ENCODE measurements at places on chromosomes 4 and X.

- no peak for DNase-seq
Observed at GRCh38 chrX:16039363-16039762, 84.0 kb upstream of the GRPR start.

GRCh38 chrX:117969328-117969727 lies 147.3 kb downstream of the KLHL13 start:
- no peak for DNase-seq

GRCh38 chr4:164287173-164287572 lies 466.8 kb upstream of the SMIM31 start:
- DNase-seq: no peak

DNA sequence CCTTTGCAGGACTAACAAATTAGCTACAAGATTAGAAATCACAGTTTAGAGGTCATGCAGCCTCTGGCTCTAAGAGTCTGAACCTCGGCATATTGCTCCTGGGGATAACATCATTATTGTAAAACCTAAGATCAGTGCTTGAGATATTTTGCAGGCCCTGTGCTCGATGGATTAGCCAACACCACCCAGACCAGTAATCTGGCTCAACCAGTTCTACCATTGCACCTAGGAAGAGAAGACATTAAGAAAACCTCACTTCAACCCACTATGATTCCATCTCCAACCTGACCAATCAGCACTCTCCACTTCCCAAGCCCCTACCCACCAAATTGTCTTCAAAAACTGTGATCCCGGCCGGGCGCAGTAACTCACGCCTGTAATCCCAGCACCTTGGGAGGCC lies 43.6 kb downstream of the WFS1 start:
- no peak for DNase-seq

- DNase-seq: no peak
Observed at GRCh38 chrX:31266203-31267076, 194.6 kb upstream of the FTHL17 start.

- no peak for DNase-seq
Observed at GRCh38 chr4:87659247-87659931, 9.3 kb downstream of the DMP1 start.

GRCh38 chr4:124227981-124228380 lies 484.6 kb downstream of the ANKRD50 start:
- no peak for DNase-seq

DNA sequence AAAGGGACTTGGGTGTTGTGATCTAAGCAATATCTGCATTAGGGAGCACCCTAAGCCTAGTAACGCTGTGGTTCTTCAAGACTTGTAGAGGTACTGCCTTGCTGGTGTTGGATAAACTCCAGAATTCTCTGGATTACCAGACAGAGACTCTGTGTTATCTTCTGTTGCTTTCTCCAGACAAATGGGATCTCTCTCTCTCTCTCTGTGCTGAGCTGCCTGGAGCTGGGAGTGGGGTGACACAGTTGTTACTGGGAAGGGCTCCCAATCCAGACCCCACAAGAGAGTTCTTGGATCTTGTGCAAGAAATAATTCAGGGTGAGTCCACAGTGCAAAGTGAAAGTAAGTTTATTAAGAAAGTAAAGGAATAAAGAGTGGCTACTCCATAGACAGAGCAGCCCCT lies 48.8 kb downstream of the MCUB start:
- no peak for DNase-seq

DNA sequence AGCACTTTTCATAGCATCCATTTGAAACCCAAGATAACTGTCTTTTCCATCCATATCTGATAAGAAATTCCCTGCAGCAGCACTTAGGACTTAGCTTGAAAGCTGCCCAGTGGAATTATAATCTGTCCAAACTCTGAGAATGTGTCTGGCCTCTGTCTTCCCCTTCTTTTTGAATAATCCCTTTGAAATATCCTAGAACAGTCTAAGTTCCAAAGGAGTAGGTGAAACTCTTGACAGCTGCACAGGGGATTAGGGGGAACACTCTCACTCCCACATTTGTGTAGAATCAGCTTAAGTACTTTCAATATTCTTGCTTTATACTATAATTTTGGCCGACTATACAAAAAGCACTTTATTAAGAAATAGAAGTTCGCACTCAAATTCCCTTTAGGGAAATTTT lies 157.7 kb downstream of the PAPSS1 start:
- DNase-seq: no peak

DNA sequence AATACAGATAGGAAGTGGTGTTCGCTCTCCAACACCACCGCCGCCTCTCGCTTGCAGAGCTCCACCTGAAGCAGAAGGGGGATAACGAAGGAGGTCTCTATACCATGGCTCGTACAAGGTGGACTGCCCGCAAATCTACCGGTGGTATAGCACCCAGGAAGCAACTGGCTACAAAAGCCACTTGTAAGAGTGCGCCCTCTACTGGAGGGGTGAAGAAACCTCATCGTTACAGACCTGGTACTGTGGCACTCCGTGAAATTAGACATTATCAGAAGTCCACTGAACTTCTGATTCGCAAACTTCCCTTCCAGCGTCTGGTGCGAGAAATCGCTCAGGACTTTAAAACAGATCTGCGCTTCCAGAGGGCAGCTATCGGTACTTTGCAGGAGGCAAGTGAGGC lies 5.2 kb upstream of the BMP15 start:
- DNase-seq: no peak

GRCh38 chr4:26529479-26529878 lies 39.2 kb upstream of the CCKAR start:
- DNase-seq: no peak

DNA sequence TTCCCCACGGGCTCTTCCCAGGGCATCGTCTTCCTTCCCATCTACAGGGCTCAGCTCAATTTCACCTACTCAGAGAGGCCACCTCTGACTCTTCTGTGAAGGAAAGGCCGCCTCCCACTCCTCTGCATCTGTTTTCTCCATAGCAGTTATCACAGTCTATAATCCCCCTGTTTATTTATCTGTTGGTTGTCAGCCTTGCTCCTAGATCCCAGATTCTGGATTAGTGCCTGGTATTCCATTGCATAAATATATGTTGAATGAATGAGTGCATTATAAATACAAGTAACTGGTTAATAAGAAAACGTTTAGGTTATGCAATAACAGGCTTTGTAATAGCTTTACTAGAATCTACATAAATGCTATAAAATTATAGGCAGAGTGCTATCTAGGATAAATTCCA lies 52.9 kb downstream of the NSG1 start:
- DNase-seq: no peak

DNA sequence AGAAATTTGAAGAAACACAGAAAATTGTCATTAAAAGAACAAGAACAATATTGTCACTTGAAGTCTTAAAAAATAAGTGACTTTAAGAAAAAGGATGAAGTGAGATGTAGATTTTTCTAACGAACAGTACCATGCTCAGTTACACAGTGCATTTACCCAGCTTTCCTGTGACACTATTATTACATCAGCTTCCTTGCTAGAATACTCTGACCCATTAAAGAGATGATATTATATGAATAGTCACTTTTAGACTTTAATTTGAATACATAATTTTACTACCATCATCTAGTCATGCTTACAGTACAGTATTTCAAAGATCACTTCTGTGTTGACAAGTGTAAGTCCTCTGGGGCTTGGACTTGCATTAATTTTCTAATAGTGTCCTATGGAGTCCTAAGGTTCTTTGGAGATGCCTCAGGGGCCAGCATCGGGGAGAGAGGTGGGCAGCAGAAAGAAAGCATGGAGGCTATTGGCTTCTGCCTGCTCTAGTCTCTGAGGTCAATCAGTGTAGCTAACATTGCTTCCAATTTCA lies 10.7 kb downstream of the COL25A1 start:
- no peak for DNase-seq

DNA sequence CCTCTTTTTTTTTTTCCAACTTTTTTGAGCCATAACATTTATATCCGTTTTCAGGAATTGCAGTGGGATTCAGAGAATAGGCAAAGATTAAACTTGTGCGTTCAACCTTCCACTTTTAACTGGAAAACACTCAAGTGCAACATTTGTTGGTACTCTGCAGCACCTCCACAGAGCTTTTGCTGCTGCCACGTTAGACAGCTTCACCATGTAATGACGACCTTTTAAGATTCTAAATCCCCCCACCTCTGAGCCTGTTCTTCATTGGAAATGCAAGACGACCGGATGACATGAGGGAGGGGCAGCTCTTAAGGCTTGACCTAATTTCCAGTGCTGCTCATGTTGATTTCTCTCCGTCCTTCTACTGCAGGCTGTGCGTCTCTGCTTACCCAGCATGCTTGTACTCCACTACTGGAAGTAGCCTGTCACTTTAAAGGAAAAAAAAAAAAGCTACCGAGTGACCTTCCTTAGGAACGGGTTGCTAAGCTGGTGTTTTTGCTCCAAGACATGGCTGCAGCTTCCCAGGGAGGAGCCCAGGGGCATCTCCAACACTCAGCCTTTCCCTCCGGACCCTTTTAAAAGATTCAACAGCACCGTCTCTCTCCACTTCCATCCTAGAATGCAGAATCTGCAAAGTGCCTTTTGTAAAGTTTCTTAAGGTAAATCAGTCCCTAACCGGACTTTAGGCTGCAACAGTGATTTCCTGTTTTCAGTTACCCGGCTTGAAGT lies at the start of gene CC2D2A:
Gene CC2D2A (plus strand): TSS at position 481 of the 726 bp plus-strand sequence. CDS start 6,051 bp downstream, outside the sequence.
- DNase-seq: no peak

GRCh38 chrX:31572360-31572759 lies 500.5 kb upstream of the FTHL17 start:
- DNase-seq: no peak

GRCh38 chr4:170089668-170090351 lies at the start of gene AADAT:
TSS of gene AADAT (minus strand) at chr4:170089956. CDS start at chr4:170089690, 266 bp downstream.
- no peak for DNase-seq

GRCh38 chr4:156401371-156401770 lies 447.7 kb upstream of the CTSO start:
- no peak for DNase-seq

DNA sequence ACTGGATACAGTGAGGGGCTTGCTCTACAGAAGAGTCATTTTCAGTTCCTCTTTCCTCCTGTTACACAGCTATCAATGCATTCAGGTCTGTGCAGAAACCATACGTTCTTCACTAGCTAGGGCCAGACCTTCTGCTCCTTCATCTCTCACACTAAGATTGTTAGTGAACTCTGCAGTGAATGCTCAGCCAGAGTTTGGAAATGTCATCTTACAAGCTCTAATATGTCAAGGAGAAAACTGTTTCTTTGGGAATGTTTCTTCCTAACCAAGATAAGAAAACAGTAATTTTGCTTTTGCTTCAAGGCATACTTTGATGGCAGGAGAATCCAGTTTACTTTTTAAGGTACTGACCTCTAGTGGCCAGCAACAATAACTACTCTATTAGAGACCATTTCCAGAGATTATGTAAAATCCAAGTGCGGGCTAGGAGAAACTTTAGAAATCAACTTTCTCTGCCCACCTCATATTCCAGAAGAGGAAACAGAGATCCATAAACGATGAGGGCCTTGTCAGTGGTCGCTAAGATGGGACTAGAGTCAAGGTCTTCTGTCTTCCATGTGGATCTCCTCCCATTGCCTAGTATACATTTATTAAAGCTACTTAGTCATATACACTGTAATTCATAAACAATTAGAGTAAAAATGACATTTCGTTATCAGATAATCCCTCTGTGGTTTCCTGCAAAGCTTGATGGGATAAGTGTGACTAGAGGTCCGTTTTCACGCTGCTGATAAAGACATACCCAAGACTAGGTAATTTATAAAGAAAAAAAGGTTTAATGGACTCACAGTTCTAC lies 12.1 kb upstream of the CC2D2A start:
- DNase-seq: no peak

GRCh38 chr4:186725469-186726425 lies 2.1 kb upstream of the FAT1 start:
- DNase-seq: no peak

GRCh38 chr4:13865871-13866669 lies 238.5 kb upstream of the BOD1L1 start:
- no peak for DNase-seq

GRCh38 chr4:47154816-47155370 lies 123.5 kb downstream of the GABRB1 start:
- DNase-seq: no peak

GRCh38 chr4:2469192-2469984 lies 482 bp downstream of the RNF4 start:
- DNase-seq: no peak

- DNase-seq: no peak
Observed at GRCh38 chr4:122469457-122469856, 12.9 kb upstream of the IL2 start.

- no peak for DNase-seq
Observed at GRCh38 chr4:89904524-89904923, 9.9 kb downstream of the MMRN1 start.

DNA sequence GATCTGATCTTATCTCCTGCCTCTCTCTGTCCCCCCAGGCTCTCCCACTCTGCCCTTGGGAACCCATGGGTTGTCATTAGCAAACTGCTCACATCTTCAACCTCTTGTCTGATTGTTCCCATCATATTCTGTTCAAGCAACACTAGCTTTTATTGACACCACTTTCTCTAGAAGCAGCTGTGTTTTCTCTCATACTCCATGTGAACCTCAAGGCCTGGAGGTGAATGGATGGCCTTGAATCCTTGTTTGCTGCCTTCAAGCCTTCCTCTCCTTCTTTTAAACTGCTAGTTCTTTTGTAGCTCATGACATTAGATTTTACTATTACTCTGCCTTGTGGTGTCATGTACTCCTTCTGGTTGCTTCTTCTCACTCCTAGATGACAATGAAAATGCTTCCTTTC lies 149.5 kb upstream of the WDFY3 start:
- DNase-seq: no peak

DNA sequence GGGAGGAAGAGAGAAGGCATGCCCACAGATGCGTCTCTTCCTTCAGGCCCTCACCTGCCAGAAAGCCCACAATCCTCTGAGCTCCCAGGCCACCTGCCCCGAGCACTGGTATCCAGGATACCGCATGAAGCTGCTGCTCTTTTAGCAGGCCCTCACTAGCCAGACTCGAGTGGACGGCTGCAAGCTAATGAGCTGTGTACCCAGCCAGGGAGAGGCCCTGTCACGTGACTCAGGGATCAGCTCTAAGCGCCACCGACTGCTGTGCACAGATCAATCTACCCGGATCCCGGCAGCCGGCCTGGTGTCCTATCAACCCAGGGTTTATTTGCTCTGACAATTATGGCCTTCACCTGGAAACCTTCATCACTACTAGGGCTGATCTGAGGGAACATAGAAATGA lies 39.0 kb downstream of the BCOR start:
- DNase-seq: no peak

DNA sequence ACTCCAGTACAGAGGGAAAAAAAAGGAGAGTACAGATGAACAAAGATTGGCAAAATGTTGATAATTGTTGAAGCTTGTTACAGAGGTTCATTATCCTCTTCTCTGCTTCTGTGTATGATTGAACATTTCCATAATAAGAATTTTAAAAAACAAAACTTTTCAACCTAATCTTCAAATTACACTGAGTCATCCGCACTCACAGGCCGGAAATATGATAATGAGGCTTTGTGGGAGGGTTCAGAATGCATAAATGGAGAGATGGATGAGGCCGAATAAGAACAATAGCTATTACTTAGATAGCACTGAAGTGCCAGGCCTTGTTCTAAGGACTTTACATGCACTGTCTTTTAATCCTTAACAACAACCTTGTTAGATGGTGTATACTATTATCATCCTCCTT lies 4.6 kb upstream of the ERCC6L start:
- DNase-seq: no peak

- no peak for DNase-seq
Observed at GRCh38 chr4:110793890-110794554, 171.1 kb upstream of the PITX2 start.

GRCh38 chr4:72770708-72771107 lies 201.7 kb upstream of the ADAMTS3 start:
- DNase-seq: no peak
